ENCODE measurements at places on chromosomes 11 and 22.

- no peak for DNase-seq
Measured at GRCh38 chr11:16558494-16558893, 180.0 kb upstream of the C11orf58 start.

DNA sequence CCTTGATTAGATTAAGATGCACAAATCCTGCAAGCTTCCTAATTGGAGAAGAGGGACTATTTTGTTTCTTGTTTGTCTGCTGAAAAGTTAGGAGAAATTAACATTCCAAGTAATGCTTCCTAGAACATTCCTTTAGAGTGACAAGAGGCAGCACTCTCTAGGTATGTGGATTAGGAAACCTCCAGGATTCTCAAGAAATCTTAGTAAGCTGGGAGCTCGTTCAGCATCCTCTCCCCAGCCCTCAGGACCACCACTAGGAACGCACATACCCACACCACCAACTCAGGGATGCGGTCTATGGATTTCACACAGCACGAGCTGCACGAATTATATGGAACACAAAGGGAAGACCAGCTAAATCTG lies 52.9 kb downstream of the NCAPD3 start:
- peak; percentile 30 for DNase-seq

DNA sequence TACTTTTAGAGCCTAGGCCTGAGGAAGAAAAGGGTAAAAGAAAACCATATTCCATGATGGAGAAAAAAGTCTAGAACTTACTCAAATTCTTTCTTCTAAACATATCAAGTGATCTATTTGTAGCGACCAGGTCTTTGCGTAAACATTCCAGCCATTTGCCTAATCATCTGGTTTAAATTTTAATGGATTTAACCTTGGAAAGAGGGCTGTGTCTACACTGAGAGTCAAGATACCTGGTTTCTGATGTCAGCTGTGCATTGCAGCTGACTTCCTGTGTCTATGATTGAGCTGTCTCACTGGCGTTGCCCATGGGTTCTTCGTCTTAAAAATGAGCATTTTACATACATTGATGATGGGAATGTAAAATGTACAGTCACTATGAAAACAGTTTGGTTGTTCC lies 10.0 kb upstream of the TMEM123 start:
- no peak for DNase-seq

- DNase-seq: no peak
Measured at GRCh38 chr22:45631140-45631840, 40.3 kb upstream of the ATXN10 start.

GRCh38 chr22:46003271-46004091 lies 26.5 kb upstream of the WNT7B start:
- DNase-seq: no peak

GRCh38 chr11:46237248-46238077 lies 40.0 kb upstream of the CREB3L1 start:
- DNase-seq: peak; percentile 84

- peak; percentile 68 for DNase-seq
Measured at GRCh38 chr11:59560702-59561473, 49.5 kb downstream of the OR4D9 start.

DNA sequence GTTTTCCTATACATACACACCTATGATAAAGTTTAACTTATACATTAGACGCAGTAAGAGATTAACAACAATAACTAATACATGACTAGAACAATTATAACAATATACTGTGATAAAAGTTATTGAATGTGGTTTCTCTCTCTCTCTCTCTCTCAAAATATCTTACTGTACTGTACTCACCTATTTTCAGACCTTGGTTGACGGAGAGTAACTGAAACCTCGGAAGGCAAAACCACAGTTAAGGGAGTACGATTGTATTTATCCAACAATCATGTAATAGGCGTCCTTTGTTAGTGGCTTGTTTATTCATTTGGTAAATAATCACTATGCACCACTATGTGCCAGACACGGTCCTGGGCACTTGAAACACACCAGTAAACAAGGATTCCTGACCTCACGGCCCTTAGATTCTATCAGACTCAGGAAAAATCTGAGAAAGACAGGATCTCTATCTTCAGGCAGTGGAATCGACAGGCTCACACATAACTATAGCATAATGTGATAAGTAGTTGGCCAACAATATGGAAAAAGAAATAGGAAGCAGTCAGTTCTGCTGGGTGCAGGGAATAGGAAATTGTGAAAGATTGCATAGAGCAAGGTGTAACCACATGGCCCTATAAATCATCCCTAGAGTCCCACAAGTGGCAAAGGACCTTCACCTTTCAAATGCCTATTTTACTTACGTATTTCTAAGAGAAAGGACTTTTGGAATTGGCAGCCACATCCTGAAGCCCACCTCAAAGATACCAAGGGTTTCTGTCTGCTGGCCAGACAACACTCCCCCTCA lies 12.0 kb downstream of the ETS1 start:
- DNase-seq: no peak

GRCh38 chr11:76408171-76408965 lies 27.2 kb downstream of the GVQW3 start:
- no peak for DNase-seq

- no peak for DNase-seq
Measured at GRCh38 chr22:19597399-19597735, 73.2 kb upstream of the CLDN5 start.
